ENCODE measurements at places on chromosomes 7 and 10.

GRCh38 chr10:92382631-92383030 lies 91.7 kb downstream of the MARCHF5 start:
- no peak for DNase-seq

DNA sequence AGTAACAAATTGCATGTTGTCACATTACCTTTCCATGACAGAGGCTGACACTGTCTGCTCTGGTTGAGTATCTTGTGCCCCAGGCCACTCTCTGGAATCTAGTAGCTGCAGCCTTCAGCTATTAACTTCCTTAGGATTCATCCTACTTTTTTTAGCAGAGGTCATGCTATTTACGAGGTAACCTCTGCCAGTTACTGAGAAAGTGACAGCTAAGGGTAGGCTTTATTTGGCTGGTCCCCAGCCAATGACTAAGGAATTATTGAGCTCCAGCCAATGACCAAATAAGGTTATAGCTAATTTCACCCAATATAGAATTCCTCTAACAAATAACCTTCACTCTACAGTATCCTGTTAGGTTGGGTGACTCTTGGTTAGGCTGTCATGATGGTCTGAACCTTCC lies 1361.7 kb downstream of the XPNPEP1 start:
- no peak for DNase-seq

- no peak for DNase-seq
Observed at GRCh38 chr7:120735791-120736190, 122.2 kb downstream of the TSPAN12 start.

- DNase-seq, result no peak
Observed at GRCh38 chr10:114519306-114519669, 115.0 kb upstream of the AFAP1L2 start.

GRCh38 chr10:80518807-80519360 lies 18.8 kb upstream of the SH2D4B start:
- DNase-seq, result no peak

GRCh38 chr7:75823198-75823910 lies 9.7 kb upstream of the CCL24 start:
- no peak for DNase-seq

- no peak for DNase-seq
Observed at GRCh38 chr7:95046494-95047240, 139.3 kb downstream of the PPP1R9A start.

GRCh38 chr10:133312016-133312768 lies 3.5 kb downstream of the ZNF511 start:
- no peak for DNase-seq

- no peak for DNase-seq
Observed at GRCh38 chr7:129698516-129699418, 87.2 kb downstream of the NRF1 start.

DNA sequence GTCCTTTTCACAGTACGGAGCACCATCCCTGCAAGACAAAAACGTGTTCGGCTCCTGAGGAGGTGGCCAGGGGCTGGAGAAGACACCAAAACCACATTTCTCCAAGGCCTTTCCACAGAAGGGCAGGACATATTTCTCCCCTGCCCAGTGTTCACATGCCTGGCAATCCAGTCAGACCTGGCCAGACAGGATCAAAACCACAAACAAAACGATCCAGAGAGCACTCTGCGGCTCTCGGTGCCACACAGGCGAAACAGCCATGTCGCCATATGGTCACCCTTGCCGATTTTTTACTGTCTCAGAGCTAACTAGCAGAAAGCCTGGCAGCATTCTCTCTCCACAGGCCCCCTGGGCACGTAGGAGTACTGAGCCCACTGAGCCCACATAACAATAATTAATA lies 113.0 kb downstream of the ABLIM1 start:
- no peak for DNase-seq

DNA sequence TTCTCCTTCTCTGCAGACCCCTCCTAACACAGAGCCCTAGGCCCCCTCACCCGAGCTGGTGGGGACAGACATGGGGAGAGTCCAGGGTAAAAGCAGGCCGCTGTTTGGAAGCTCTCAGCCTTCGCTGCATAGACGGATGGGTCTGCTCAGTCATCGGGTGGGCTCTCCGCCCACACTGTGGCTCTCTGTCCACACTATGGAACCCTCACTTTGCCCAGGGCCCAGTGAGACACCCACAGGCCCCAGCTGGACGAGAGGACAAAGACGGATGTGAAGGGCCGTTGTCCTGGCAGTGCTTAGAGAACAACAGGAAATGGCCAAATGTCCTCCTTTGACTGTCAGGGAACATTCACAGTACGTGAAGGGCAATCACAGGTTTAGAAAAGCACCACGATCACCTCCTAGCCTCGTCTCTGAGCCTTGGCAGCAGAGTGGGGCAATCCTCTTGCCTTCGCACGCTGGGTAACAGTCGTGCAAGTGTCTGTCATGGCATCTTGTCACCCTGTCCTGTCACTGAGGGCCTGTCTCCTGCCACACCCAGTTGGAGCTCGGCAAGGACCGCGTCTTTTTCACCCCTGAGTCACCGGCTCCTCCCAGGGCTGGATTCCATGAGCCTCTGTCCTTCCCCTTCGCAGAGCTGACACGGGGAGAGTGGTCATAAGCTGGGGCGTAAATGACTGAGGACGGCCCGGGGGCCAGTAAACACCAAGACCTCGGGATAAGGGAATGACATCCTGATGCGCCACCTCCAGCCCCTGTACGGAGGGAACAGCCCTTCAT lies 80.6 kb downstream of the PRKAG2 start:
- DNase-seq, result no peak

DNA sequence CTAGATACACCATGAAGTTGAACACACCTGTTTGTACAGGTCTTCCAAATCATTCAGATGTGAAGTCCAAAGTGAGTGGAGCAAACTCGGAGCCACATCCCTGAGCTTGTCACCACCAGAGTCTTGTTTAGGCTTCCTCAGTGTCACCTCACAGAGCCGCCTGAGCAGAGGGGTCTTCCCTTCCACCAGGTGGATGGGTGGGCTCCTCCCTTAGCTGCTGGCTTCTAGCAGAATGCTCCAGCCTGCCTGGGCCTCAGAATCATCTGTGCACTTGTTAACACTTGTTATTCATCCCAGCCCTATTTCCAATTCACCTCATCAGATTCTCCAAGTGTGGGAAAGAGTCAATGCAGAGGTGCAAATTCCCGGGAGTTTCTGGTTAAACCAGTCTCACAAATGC lies 32.5 kb downstream of the C10orf71 start:
- DNase-seq, result no peak

GRCh38 chr7:129522088-129522970 lies 20.0 kb downstream of the SMKR1 start:
- DNase-seq, result no peak

DNA sequence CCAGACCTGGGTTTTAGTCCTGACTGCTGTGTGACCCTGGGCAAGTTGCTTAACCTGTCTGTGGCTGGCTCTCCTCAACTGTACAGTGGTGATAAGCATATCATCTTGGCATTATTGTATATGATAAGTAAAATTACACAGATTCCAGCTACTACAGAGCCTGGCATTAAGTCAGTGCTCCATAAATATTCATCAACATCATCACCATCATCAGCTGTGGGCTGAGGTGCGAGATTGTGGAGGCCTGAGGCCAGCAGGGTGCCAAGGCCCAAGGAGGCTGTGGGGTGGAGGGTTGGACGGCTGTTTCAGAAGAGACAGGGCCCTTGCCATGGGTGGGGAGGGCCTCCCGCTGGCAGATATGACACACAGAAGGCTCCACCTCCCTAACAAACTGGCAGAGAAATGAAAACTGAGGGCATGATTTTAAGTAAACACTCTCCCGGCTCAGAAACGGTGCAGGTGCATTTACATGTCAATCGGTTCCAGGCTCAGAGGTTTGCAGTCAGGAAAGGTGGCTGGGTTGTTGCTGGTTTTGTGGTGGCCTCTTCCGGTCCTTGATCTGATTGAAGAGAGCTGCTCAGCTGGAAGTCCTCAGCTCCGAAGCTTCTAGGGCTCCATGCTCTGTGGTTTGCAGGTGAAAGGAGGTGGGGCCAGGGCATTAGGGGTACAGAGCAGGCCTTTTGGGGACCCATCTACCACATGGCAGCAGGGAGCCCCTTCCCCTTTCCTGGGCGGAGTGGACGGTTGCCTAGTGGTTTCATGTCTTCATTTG lies 10.2 kb downstream of the CRYGN start:
- peak; percentile 29 for DNase-seq

DNA sequence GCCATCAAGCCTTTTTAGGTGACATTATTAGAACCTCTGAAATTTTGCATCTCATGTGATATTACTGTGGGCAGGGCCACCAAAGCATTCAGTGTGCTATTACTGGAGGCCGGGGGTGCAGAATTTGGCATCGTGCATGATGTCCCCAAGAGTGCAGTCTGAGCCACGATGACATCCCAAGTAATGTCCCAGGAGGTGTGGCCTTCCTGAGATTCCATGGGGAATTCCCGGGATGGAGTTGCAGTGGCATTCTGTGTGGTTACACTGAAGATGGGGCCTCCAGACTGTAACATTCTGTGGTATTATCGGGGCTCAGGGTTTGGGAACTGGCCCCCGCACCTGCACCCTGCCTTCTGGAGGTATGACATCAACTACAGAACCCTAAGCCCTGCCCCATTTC lies 9.1 kb downstream of the LDB3 start:
- no peak for DNase-seq

- DNase-seq, result no peak
Observed at GRCh38 chr10:44989597-44990301, 11.0 kb upstream of the ZNF22 start.

DNA sequence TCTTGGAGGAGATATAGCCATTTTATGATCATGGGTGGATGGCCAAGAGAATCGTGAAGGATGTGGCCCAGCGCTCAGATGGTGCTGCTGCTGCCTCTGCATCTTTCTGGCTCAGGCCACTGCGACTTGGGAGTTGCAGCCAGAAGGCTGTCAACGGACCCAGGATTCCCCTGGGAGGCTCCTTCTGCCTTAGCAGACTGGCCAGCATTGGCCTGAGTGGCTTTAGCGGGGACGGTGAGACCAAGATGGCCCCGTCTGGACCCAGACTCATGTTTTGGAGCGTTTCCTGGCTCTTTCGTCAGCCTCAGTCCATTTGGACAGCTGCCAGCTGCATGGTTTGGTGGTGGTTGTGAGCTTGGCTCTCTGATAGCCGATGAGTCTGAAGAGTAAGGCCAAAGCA lies 97.2 kb downstream of the GALNT17 start:
- no peak for DNase-seq

DNA sequence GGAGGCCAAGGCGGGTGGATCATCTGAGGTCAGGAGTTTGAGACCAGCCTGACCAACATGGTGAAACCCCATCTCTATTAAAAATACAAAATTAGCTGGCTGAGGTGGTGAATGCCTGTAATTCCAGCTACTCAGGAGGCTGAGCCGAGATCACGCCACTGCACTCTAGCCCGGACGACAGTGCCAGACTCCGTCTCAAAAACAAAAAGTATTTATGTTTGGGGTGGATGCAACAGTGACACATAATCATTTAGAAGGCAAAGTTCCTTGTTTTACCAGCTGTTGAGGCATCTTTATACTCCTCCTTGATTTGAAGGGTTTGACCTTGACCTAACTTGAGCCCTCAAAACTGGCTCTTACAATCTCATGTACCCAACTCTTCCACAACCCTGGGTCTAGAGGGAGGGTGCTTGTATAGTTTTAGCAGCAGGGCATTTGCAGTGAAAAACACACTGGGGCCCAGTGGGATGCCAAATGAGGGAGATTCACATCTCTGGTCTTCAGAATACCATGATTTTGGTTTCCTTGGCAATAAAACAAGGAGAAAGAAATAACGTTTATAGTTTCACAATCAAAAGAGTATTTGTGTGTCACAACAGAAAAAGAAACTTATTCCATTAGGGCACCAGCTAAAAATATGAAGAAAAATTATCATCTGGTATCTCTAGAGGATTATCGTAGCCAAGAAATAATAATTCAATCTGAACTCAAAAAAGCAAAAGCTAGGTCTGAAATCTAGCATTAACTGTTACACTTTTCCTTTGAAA lies 14.2 kb upstream of the TMEM254 start:
- no peak for DNase-seq

DNA sequence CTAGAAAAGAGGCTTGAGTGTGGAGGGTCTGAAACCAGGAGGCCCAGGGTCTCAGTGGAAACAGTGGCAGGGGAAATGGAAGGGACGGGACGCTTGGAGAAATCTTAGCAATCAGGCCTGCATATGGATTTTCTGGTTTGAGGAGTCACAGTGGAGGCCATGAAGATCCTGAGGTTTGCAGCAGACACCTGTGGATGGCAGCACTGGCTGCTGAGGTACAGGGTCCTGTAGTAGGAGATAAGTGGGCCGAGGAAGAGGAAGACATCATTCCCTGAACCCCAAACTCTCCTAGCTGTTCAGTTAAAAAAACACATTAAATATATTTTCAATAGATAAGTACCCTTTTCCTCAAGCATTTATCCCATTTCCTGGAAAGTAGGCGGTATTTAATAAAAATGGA lies 208.8 kb upstream of the IGFBP3 start:
- DNase-seq, result no peak

DNA sequence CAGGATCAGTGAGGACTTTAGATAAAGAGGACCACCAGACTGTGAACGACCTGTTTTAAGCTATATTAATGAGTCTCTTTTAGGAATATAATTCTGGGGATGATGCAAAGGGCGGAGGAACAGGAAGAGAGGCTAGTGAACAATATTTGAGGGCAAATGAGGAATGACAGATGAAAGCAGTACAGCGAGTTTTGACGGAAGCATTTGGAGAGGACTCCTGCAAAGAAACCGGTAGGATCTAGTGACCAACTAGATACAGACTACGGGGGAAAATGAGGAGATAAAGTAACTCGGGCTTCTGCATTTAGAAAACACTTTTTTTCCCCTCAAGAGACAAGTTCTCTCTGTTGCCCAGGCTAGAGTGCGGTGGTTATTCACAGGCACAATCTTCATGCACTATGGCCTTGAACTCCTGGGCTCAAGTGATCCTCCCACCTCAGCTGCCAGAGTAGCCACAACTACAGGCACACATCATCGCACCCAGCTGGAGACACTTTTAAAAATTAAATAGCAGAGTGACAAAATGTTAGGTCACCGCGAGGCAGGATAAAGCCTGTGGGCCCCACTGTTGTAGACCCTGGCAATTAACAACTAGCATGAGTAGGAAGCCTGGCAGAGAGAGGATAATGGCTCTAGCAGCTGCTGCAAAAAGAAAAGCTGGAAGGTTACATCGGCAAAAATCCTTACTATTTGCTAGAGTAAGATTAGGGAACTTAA lies 143.2 kb downstream of the SRPK2 start:
- no peak for DNase-seq

DNA sequence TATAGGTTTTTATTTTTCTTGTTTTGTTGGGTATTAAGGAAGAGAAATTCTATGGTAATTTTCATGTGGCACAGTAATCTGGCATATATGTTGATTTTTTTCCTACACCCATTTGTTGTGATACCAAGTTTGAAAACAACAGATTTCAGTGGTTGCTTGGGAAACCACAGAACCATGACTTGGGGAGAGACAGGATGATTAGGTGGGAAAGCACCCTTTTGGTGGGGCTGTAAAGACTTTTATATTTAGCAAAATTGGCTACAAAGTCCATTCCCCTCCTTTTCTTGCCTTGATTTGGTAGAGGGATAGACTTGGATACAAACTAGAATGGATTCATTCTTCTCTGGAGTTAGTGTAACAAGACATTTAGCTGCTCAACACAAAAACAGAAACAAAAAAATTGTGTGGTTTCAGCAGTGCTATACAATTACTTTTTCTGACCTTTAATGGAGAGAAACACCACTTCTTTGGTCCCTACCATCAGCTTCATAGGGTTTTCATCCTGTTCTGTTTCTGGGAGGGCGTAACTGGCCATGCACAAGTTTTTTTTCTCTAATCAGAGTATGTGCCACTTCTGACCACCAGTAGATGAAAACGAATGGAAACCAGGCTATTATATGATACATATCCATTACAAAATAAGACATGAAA lies 52.7 kb downstream of the FIGNL1 start:
- DNase-seq, result no peak

Measured in stimulated activated CD8-positive, alpha-beta memory T cell treated with anti-CD3 and anti-CD28 coated beads, Interleukin-4, amount 100 ng/mL, for 1 hour (primary cell).